Stimulated activated CD8-positive, alpha-beta memory T cell treated with anti-CD3 and anti-CD28 coated beads, Interleukin-4, amount 100 ng/mL, for 1 hour (primary cell): ENCODE measurements at places on chromosomes 11 and 22.
A peak's percentile ranks its signal among the peaks of the same experiment; 100 is the strongest.

DNA sequence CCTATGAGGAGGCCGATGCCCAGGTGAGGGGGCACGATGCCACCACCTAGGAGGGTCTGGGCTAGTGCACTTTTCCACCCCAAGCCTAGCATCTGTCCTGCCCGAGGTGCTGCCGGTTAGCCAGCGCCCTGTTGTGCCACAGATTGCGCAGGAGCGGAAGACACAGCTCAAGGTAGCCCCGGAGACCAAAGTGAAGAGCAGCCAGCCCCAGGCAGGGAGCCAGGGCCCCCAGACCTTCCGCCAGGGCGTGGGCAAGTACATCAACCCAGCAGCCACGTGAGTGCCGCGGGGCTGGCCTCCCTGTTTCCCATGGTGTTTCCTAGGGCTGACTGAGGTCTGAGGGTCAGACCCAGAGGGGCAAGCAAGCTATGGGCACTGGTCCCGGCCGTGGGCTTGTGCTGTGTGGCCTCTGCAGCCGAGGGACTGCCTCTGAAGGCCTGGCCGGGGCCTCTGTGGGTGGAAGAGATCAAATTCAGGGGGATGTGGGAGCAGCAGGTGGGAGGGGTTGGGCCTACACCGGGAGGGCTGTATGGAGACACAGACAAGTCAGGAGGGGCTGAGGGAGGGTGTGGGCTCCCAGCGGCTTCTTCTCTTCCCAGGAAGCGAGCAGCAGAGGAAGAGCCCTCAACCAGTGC lies 29.1 kb downstream of the PPIL2 start:
- no peak for DNase-seq

DNA sequence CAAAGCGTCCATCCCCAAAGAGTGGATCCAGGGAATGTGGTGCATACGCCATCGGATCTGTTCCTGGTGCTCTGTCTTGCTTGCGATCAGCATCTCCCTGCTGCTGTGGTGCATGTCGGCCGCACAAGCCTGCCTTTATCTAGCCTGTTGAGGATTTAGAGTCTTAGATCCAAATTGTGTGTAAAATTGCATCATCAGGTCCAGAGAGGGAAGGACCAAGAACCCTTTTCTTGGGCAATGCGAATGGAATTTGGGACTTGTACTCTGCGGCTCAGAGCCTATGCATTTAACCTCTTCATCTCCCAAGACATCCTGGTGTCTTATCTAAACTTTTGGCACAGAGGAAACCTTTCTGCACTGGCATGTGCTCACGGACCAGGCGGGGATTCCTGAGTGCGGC lies 1238.7 kb downstream of the TBC1D22A start:
- DNase-seq: no peak

DNA sequence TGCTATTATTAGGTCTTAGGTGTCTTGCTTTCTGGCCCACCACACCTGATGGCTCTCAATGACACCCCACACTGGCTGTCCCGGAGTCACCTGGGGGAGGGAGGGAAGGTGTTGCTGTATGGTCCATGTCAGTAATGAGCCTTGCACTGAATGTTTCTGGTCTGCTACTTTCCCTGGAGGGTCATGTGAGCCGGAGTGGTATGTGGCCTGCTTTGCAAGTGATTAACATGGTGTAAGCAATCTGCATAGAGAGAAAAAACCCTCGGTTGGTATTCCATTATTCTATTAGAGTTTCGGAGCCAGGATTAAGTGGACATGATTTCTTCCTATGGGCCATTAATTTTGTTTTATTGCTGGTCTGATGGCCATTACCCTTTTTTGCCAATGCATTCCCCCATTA lies 63.9 kb downstream of the PKNOX2 start:
- DNase-seq: no peak

GRCh38 chr11:69040581-69041260 lies 8.0 kb upstream of the TPCN2 start:
- DNase-seq: no peak

- no peak for DNase-seq
Observed at GRCh38 chr11:60370811-60371298, 7.5 kb upstream of the MS4A7 start.

DNA sequence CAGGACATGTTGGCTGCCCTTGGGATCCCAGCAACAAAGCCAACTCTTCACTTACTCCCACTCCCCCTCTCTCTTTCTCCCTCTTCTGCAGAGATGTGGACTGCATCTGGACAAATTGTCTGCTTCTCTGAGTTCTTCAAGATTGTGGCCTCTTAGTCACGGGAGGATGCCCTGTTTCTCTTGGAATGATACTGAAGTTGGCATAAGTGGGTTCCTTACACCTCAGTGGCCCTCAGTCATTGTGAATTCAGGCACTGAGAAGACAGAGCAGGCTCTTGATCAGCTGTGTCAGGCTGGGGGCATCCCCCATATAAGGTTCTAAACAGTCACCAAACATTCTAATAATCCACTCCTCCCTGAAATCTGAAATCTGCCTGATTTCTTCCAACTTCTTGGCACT lies 6.1 kb upstream of the E2F8 start:
- no peak for DNase-seq

- no peak for DNase-seq
Observed at GRCh38 chr11:70525006-70525405, 126.7 kb downstream of the CTTN start.

DNA sequence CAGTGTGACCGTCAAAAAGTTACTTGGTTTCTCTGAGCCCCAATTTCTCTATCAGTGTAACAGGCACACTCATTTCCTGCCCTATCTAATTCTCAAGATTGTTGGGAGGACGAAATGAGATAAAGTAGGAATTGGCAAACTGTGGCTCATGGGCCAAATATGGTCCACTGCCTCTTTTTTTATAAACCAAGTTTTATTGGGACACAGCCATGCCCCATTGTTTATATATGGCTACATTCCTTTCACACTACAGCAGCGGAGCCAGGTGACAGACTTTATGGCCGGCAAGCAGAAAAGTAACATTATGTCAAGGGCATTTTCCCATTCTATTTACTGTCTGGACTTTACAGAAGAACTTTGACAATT lies 116.7 kb upstream of the TIMP3 start:
- no peak for DNase-seq

GRCh38 chr11:78200553-78200952 lies 11.8 kb downstream of the USP35 start:
- DNase-seq: no peak

- no peak for DNase-seq
Observed at GRCh38 chr11:45444796-45445195, 158.7 kb upstream of the SYT13 start.

DNA sequence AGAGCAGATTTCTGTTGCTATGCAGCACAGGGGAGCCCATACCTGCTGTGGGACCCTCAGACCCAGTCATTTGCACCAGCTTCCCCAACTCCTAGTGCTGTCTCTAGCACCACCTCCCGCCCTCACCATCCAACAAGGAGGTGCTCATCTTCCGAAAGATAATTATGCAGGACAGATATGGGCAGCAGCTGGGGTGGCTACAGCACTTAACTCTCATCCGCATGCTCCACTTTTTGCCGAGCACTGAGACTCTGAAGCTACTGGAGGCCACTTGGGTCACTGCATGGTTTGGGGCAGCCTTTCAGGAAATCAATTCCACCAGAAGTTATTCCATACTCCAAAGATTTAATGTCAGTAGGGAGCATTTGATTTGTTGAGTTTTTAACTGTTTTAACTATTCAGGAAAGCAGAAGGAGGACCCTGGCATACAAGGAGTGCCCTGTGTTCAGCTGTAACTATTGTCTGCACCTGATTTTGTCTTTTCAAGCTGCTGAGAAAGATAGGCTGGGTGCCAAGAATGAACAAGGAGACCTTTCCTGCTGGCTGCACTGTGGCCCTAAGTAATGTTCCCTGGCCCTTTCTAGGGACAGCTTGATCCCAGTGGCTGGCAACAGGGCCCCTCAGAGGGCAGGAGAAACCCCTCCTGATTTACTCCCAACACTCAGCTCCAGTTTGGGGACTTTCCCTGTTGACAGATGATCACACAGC lies 67.3 kb upstream of the CSNK2A3 start:
- DNase-seq: no peak

DNA sequence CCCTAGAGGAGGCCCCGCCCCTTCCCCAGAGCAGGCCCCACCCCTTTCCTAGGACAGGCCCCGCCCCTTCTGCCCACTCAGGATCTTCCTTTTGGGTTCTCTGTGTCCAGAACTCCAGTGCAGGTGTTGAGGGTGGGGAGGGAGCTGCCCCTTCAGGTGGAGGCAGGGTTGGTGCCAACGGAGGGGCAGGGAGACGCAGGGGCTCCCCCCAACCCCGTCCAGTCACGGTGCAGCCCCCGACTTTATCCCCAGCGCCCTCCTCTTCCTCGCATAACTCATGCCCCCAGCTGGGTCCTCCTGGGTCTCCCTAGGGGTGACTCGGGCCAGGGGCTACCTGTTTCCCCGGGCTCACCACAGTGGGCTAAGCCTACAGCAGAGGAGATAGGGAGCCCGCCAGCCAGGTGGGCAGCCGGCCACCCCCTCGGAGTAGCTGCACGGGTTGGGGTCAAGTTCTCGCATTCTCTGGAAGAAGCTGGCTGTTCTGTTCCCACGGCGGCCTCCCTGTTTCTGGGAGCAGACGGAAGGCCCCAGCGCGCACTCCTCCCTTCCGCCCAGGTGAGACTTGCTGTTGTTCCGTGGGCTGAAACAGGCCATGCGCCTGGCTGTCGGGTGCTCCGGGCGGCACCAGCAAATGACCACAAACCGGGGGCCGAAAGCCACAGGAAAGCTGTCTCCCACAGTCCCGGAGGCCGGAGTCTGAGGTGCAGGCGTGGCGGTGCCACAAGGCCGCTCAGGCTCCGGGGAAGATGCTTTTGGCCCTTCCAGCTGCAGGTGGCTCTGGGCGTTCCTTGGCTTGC lies 38.9 kb downstream of the MUC2 start:
- no peak for DNase-seq

GRCh38 chr11:113277907-113278306 lies 36.5 kb upstream of the TTC12 start:
- DNase-seq: no peak

DNA sequence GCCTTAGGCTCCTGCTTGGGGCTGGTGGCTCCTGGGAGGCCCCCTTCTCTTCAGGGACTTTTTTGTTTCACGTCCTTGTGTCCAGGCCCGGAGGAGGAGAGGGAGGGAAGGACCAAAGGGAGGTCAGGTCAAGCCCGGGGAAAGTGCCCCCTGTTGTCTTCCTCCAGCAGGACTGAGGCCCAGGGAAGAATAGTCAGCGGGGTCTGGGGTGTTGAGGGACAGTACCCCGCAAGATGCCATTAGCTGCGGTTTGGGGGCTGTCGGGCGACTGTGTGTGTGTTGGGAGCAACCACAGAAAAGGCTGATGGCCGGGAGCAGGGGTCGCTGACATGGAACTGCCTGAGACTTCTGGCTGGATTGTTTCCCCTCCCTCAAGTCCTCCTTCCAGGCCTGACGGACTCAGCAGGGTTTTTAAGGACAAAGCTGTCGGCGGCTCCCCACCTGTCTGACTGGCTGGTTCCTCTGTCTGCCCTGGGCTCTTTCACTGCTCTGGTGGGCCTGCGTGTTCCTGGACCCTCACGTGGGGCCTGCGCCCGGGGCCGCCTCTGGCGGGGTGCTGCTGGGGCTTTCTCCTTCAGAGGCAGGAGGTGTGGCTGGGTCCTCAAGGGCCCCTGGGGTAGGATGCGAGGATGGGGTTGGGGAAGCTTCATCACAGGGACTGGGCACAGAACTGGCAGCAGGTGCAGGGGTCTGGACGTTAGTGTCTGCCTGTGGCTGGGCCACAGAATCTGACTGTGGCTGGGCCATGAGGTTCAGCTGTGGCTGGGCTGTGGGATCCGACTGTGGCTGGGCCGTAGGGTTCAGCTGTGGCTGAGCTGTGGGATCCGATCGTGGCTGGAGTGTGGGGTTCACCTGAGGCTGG lies 1.5 kb downstream of the GPR152 start:
- no peak for DNase-seq

DNA sequence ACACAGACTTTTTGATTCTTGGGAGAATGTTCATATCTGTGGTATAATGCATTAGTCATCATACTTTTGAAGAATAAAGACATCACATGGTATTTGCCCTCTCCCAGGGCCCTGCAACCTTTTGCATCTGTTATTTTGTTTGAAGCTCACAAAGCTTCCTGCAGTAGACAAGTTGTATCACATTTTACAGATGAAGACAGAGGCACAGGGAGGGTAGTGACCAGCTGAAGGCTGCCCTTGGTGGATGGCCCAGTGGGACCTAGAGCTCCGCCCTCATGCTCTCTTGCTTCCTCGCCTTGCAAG lies 66.4 kb downstream of the UBASH3B start:
- DNase-seq: no peak

DNA sequence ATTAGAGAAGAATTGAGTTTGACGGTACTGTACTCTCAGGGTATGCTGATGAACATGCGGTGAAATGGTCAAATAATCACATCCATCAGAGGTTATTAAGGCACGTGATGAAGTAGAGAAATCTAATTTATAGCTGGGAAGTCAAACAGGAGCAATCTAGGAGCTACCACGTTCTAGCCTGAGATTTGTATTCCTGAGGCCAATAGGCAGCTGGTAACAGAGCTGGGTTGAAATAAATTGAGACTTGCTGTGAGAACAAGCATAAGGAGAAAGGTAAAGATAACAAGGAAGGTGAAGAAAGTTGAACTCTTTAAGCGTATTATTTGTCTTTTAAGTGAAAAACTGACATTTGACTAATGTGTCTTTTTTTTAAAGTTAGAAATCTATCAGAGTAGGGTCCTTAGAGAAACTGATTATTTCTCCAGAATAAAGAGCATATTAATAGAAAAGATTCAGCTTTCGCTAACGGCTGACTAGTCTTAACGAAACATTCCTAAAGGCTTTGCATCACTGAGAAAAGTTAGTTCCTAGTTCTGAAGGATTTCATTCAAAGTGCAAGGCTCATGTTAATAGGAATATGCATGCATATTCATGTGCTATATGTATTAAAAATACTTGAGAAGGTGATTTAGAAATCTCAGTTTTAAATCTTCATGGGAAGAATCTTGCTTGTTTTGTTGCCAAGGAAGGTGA lies 5.2 kb upstream of the WEE1 start:
- no peak for DNase-seq

- DNase-seq: no peak
Observed at GRCh38 chr11:67167091-67167490, 48.0 kb downstream of the KDM2A start.

DNA sequence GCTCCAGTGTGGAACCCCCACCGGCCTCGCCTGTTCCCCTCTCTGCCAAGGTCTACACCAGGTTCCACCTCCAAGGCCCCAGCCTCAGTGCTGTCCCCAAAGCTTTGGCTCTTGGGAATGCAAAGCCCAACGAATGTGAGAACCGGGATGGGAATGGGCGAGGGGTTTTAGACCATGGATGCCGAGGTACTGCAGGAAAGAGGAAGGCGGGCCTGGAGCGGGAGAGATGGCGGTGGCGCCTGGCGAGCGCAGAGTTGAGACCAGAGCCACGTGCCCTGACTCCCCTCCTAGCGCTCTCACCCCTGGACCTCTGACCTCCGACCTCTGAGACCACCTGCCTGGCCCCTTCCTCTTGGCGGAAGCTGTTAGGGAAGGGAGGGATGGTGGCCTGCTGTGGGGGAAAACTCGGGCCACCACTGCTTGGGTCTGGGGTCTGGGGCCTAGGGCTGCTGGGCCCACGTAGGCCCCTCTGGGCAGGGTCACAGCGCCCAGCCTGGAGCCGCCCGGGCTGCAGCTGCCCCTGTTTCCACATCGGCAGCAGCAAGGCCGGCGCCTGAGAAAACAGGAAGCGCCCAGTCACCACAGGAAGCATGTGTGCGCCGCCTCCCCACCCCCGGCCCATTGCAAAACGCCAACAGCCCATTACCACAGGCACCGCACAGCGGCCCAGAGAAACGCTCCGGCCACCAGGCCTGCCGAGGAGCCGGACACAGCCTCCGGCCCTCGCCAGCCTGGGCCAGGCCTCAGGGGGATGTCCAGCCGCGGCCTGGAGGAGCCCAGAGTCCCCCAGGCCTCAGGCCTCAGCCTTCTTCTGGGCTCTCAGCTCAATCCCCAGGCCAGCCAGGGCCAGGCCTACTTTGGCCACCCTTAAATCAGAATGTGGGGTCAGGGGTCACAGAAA lies 13.8 kb upstream of the SLC39A13 start:
- DNase-seq: peak; percentile 34

- DNase-seq: peak; percentile 42
Observed at GRCh38 chr22:46367707-46368191, 32.2 kb downstream of the TRMU start.
